ENCODE measurements at places on chromosomes 11 and 22.

- no peak for DNase-seq
These were observed 446.3 kb downstream of the SOX6 start for GRCh38 chr11:15909937-15910598.

DNA sequence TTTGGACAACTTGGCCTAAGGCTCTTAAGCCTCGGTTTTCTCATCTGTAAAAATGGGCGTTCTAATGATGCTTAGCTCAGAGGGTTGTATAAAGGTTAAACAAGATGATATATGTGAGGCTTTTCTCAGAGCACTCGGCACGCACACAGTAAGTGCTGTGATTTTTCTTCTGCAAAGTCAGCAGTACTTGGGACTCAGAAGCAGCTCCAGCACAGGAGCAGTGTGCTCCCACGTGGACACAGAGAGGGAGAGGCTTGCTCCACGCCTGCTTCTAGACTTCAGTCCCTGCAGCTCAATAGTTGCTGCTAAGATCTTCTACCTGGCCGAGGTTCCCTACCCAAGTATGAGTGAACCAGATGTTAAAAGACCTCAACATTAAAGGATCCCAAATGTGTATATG lies 39.9 kb upstream of the PHF21A start:
- DNase-seq = no peak

- no peak for DNase-seq
These were observed 40.9 kb downstream of the SERPINH1 start for GRCh38 chr11:75602951-75603350.

DNA sequence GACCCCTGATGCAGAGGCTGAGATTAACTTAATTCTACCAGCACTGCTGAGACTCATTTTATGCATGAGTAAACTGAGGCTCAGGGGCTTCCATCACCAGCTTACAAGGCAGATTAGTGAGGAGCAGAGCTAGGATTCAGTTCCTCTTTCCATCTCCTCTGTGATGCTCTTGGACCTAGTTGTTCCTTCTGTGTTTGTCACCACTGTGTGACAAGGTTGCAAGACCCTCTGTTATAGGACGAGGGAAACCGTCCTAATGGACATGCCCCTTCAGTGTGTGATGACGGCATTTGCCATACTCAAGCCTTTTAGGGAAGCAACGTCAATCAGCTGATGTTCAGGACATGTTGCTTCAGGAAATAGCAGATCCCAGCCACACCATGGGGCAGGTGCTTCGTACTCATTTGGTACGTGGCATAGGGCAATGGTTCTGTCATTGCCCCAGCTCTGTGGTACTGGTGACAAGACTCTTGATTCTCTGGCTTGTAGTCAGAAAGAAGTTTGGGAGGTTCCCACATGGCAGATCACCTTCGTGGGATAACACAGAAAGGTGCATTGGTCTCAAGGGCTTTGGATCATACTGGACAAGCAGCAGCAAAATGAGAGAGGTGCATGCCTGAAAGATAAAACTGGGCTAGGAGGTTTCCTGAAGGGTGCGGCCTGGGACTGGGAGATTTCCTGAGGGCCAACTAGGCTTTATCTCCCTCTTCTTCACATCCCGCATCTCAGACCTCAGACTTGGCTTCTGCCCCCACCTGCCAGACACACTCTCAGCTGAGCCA lies 23.9 kb upstream of the CD44 start:
- no peak for DNase-seq

GRCh38 chr11:77211040-77211451 lies 83.0 kb downstream of the MYO7A start:
- no peak for DNase-seq

DNA sequence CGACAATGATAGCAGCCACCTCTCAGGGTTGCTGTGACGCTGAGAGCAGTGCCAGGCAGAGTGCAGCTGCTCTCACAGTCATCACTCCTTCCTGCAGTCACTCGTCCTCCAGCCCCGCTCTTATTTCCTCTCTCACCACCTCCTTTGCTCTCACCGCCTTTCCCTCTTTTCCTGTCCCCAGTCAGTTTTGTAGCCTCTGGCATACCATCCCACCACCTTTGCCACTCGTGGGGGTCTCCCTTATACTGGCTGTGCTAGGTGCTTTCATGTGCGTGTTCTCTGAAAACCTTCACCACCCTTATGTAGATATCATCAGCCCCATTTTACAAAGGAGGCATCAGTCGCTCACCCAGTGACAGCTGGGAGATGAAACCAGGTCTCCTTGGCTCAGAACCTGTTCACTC lies 19.3 kb upstream of the ST3GAL4 start:
- DNase-seq = no peak

- no peak for DNase-seq
These were observed 169.4 kb downstream of the MYO18B start for GRCh38 chr22:25911243-25911972.

- DNase-seq = no peak
These were observed 4.3 kb downstream of the POLD4 start for GRCh38 chr11:67349036-67349435.

- DNase-seq = no peak
These were observed 193.0 kb downstream of the MSANTD4 start for GRCh38 chr11:105829084-105829483.
